ENCODE measurements at places on chromosomes 12 and 14.

DNA sequence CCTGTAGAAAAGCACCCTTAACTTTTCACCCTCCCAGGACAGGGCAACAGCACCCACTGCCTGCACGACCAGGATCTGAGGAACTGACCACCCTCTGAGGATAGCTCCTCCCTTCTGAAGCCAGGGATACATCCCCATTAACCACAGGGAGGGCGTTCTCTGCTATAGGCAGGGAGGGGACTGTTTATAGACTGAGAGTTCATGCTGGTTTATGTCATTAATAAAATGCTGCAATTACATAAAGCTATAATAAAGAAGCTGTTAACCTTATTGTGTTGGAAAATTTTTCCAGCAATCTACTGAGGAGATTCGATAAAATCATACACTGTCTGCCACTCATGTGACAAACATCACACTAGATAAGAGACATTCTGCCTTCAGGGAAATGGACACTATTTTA, 232.4 kb upstream of the SFSWAP start:
- DNase-seq, result no peak

GRCh38 chr12:127780881-127781280, 486.1 kb upstream of the TMEM132C start:
- DNase-seq, result no peak

GRCh38 chr12:80938397-80938796, 663 bp upstream of the LIN7A start:
- no peak for DNase-seq

DNA sequence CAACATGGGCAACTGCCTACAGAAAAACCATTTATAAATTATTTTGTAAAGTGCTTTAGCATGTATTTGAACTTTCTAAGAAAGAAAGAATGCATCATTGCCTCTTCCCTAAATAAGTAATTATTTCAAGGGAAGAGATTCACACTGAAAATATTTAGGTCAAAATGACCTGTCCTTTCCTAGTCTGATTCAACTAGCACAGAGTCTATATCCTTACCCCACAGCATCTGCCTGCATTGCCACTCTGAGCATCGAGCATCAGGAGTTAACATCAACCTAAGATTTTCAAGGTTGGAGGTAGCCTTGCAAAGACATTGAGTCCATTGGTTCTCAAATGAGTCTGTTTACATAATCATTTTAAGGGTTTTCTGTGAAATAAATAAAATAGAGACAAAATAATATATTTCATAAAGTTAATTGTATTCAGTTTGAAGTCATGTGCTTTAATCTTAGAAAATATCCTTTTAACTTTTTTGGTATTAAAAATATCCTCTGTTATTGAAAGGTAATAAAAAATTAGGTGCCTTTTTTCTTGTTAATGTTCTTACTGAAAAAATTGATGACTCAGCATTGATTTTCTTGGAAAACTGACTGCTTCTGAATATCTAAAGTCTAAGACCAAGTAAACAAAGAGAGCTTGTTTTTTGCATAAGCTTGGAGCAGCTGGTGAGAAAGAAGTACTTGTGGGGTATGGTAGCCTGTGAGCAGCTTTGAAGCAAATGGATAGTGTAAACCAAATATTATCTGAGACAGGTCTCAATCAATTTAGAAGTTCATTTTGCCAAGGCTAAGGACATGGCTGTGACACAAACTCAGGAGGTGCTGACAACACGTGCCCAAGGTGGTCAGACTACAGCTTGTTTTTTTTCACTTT, 269.0 kb upstream of the CLEC14A start:
- no peak for DNase-seq

DNA sequence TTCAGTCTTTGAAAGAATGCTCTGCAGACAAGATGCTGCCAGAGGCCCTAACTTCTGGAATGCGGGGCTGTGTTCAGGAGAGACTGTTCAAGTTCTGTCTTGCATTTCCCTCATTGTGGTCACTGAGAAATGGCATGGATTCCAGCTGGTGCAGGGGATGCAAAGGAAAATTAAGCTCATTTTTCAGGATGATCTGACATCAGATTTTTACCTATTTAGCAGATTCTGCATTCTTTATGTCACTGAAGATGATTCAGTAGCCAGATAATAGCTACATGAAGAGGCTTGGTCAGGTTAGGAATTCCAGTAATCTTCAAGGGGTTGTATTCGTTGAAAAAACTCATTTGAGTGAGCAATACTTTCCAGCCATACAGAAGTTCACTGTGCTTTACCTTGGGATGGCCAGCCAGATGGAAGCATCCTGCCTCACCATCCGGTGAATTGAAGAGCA, 16.1 kb upstream of the MFAP5 start:
- DNase-seq, result no peak

GRCh38 chr12:131901431-131902331, 7.3 kb downstream of the ULK1 start:
- DNase-seq, result no peak

GRCh38 chr14:30883508-30884294, 9.3 kb downstream of the COCH start:
- no peak for DNase-seq

DNA sequence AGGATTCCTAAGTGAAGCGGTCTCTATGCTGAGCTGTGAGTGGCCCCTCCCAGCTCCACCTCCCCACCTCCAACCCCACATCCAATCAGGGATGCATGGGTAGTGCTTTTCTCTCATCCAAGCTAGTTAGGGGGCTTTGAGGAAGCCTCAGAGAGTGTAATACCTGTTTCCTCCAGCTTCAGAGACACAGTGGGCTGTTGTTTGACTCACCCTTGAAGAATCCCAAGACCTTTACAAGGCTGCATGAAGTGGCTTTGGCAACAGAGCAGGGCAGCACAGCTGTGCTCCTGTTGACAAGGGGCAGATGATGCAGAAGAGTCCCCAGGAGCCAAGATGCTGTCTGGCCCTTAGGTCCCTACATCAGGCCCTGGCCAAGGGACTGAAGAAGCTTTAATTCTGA, 27.1 kb upstream of the CLMN start:
- no peak for DNase-seq

DNA sequence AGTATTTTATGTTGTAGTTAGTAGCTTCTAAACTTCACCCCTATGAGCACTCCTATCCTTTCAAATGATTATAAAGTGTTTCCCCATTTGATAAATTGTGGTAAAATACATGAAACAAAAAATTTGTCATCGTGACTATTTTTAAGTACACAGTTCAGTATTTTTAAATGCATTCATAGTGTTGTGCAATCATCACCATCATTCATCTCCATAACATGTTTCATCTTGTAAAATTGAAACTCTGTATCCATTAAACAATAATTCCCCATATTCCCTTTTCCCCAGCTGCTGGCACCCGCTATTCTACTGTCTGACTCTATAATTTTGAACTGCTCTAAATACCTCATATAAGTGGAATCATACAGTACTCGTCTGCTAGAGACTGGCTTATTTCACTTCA, 52.5 kb downstream of the ATP23 start:
- no peak for DNase-seq

DNA sequence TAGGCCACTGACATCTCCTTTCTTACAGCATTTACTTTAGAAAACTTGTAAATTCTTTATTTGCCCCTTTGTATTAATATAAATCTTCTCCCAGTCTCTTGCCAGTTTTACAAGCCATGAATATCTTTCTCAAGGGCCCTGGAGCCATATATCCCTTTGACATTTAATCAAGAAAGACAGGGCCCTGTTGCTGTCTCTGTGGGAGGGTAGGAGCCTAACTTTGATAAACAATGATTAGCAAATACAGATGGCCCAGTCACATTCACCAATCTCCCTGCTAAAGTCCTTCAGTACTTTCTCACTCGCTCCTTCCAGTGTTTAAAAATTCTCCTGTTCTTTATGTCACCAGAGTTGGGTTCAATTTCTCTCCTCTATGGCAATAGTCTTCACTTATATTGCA, 479.8 kb upstream of the USP15 start:
- no peak for DNase-seq

DNA sequence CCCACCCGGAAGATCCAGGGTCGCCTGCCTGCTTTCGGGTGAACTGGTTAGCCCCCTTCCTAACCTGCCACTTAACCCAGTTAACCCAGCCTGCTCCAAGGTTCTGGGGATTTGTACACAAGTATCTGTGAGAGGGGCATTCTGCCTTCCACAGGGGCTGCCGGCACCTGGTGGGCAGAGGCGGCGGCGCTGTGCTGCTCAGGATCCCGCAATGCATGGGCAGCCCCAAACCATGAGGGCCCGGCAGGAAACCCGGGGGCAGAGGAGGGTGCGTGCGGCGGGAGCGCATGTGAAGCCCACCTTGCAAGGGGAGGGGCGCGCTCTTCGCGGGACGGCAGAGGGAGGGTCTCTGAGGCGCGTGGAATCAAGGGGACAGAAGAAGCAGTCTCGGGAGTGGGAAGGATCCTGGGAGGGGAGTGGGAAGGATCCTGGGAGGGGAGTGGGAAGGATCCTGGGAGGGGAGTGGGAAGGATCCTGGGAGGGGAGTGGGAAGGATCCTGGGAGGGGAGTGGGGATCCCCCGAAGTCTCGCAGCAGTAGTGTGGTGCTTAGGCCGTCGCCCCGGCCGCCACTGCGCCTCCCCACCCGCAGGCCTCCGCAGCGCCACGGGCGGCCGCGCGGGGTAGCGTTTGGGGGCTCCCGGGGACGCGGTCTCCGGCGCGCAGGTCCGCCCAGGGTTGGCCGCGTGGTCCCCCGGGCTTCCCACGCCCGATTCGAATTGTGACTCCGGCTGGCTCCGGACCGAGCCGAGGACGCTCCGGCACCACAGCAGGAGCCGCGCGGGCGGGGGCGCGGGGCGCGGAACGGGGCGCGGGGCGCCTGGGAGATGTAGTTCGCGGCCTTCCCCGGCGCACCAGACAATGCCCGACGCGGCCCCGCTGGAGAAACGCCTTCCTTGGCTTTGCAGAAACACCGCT, 4.9 kb upstream of the MTA1 start:
- DNase-seq, result no peak

GRCh38 chr12:68538726-68539614, 71.7 kb upstream of the RAP1B start:
- no peak for DNase-seq

DNA sequence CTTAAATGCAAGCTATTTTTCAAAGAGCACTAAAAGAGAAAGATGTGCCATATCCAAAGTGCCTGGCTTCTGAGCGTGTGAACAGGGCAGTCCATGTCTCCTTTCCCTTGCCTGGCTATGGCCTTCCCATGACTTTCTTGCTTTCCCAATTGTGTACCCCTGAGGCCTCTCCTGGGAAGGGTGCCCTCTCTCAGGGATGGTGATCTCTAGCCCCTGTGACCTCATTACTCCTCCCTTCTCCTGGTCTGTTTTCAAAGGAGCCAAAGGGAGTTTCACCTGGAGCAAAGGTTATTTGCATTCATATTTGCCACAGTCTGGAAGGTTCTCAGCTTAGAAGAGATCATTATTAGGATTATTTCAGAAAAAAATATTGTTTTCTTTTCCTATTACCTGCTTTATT, 429.4 kb upstream of the TMTC1 start:
- no peak for DNase-seq

DNA sequence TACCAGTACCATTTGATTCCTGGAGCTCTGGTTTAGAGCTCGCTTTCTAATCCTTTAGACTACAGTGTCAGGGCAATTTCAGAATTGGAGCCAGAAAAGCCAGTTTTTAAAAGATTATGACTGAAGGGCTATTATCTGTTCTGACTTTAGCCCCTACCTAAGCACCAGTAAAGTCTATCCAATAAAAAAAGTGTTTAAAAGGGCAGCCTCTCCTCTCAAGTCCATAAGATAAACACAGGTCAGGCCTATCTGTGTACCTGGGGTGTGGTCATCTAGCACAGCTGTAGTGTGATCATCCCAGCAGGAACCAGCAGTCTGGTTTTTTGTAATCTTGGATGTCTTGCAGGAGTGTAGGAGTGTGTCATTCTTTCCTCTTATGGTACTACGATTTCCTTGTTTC, 6.6 kb downstream of the APPL2 start:
- no peak for DNase-seq

GRCh38 chr12:62194616-62195015, 65.6 kb upstream of the USP15 start:
- DNase-seq, result no peak

GRCh38 chr12:72717036-72717435, 444.9 kb downstream of the TRHDE start:
- no peak for DNase-seq

- peak; percentile 51 for DNase-seq
Observed at GRCh38 chr14:23062002-23062401, 4.7 kb upstream of the CDH24 start.

DNA sequence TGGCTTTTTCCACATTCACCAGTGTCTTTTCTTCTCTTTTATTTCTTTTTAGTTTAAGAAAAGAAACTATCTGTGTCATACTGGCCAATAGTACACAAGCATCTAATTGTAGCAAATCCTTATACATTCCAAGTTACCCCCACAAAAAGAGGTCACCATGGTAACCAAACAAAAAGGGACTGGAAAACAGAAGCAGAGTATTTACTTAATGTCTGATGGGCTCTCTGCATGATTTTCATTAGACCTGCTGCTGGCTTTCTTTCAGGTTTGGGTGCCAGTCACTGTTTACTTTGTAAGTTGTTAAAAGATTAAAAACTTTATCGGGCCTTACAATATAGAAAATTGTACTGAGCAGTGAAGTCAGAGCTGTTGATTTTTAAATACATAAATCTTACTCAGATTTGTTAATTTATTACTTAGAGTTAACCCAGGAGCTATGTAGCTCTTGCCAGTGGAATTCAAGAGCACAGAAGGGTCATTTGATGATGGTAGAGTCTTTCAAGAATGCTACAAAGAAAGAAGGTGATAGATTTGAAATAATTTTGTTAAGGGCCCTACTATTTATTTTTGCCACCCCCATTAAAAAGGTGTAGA, 123.9 kb downstream of the BRMS1L start:
- DNase-seq, result no peak

GRCh38 chr12:43882578-43883178, 46.8 kb downstream of the TMEM117 start:
- peak; percentile 80 for DNase-seq
